MM.1S (cell line): ENCODE measurements at places on chromosomes 11 and 22.

- no peak for DNase-seq
Measured at GRCh38 chr22:44454113-44454769, 43.8 kb downstream of the RTL6 start.

DNA sequence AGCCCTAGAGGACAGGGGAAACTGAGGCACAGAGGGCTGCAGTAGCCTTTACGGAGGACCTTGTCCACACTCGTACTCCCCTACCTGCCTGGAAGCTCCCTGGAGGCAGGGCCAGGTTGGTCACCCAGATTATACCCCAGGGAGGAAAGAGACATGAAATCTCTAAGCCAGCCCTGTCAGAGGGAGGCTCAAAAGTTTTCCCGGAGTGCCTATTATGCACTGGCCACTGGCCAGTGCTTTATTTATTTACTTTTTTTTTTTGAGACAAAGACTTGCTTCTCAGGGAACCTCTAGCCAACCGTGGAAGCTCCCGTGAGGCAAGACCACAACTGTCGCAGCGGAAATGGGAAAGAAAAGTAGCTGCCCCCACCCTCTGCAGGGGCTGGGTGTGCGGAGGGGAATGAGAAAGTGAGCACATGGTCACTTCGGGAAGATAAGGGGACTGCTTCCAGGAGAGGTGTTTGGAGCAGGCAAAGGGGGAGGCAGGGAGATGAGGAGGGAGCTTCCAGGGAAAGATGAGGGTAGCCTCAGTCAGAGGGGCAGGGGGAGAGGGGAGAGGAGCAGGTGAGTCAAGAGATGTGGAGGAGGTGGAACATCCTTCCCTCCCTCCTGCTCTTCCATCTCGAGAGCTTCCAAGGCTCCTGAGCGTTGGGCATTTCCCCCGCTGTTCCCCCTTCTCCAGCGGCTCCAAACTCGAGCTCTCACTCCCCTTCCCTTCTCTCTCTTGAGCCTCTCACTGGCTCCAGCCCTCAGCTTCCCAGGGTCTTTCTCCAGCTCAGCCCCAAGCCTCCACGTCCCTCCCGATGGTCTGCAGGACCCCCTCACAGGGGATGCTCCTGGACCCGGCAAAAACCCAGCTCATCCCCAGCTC, 4.3 kb downstream of the IL2RB start:
- DNase-seq = no peak

DNA sequence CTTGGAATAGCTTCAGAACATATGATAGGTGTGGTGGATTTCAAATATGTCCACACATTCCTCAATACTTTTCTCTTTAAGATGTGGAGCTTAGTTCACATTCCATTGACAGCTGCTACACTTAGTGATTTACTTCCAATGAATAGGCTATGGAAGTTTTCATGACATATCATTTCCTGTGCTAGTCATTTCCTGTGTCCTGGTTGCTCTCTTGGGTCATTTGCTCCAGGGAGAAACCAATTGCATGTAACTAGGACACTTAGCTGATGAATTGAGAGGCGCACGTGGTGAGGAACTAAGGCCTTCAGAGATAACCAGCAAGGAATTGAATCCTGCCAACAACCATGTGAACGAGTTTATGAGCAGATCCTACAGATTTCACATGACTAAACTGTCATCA, 120.9 kb downstream of the SLC17A6 start:
- no peak for DNase-seq

- no peak for DNase-seq
Measured at GRCh38 chr11:94185416-94186084, 56.9 kb downstream of the PANX1 start.

GRCh38 chr11:73508243-73509176, 89.4 kb downstream of the FAM168A start:
- DNase-seq = no peak

GRCh38 chr11:96095884-96096303, 172.0 kb upstream of the MTMR2 start:
- no peak for DNase-seq
